Left ventricle myocardium superior (tissue), 1 donor: ENCODE measurements at places on chromosomes 7 and 10. TPM values are rescaled to one million over a fixed set of nuclear protein-coding genes. Genes with fewer than 3 reads are reported as not detected.

The MUC3A gene
- 0.57 TPM for total RNA-seq

The BAMBI gene
- 12.5 TPM for total RNA-seq

The CLDN3 gene
- not detected for total RNA-seq

The STN1 gene
- total RNA-seq: 33.2 TPM

GRCh38 chr7:41028580-41028979 lies 674.3 kb downstream of the INHBA start:
- no peak for DNase-seq

DNA sequence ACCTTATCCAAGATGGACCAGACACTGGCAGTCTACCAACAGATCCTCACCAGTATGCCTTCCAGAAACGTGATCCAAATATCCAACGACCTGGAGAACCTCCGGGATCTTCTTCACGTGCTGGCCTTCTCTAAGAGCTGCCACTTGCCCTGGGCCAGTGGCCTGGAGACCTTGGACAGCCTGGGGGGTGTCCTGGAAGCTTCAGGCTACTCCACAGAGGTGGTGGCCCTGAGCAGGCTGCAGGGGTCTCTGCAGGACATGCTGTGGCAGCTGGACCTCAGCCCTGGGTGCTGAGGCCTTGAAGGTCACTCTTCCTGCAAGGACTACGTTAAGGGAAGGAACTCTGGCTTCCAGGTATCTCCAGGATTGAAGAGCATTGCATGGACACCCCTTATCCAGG lies 13.4 kb downstream of the LEP start:
- no peak for DNase-seq

DNA sequence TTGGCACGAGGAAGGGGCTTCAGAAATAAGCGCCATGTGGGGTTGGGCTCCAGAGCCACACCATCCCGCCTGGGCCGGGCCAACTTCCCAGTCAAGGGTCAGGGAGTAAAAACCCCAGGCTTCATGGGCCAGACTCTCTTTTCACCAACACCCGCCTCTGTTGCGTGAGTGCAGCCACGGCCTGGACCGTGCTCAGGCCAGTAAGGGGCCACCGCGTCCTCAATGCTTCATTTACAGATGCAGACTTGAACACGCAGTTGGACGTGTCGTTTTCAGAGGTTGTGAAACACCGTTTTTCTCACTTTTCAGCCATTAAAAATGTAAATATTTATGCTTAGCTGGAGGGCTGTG lies 161.0 kb downstream of the WDR37 start:
- no peak for DNase-seq

DNA sequence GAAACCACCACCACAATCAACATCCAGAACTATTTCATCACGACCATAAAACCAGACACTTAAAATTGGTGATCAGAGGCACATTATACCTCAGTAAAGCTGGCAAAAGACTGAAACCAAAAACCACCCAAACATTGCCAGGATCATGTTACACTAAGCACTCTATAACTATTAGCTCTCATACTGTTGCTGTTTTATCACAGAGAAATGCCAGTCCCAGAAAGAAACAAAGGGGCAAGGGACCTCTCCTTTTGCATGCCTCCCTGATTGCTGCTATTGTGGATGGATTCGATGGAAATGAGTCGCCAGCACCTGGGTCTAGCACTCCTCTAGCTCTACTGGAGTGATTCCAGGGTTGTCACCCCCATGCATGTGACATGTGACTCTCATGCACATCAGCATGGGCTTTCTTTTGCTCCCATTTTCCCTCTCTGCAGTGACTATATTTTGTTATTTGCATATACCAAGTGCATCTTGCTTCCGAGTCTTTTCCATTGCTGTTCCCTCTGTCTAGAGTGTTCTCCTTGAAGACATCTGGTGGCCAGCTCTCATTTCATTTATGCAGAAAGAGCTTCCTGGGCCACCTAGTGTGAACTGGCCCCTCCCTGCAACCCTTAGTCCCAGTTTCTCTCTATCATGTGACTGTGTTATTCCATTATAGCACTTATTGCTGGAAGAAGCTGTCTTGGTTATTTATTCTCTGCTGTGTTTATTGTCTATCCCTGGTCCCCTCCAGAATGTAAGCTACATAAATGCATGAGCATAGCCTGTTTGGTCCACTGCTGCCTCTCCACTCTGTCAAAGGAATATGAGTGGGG lies 300.6 kb downstream of the PLXNA4 start:
- DNase-seq: no peak

DNA sequence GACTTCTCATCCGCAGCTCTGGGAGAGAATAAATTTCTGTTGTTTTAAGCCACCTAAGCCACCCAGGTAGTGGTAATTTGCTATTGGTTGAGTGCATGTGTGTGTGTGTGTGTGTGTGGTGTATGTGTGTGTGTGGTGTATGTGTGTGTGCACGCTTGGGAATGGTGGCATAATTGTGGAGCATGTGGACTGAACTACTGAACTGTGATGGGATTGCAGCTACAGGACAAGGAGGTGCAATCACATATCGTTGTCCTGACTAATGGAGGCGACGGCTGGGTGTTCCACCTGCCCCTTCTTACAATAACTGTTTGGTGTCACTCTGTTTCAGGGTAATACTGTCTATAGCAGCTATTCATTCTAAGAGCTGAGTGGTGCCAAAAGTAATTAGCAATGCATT lies 448.7 kb upstream of the PFKP start:
- no peak for DNase-seq

DNA sequence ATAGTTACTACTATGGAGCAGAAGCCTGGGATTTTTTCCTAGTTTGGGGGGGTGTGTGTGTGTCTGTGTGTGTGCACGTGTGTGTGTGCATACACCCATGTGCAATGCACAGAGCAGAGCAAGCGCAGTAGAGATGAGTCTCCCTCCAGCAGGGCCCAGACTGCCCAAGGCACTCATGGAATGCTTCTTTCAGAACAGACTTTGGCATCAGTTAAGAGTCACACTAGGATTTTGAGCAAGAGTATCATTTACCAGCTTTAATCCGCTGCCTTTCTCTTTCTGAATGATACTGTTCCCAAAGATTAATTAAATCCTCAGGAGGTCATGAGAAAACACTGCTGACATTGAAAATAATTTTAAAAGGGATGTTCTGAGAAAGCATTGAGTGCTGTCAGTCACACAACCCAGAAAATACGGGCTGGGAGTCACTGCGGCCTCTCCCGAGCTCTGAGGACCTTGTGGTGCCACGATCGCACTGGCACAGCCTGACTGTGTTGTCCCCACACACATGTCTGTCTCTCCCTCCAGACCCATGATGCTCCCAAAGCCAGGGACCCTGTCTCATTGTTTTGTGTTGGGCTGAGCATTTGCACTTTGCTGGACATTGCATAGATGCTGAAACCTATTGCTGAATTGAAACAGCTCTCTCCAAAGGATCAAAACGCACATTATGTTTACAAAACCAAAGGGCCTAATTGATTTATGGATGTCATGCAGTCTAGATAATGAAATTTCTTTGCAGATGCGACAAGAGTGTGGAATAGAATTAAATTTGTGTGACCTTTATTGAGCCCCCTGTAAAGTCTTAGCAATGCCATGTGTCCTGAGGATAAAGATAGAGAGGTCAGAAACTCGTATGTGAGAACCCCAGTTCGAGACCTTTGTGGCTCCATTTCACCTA lies 54.7 kb upstream of the FIGNL1 start:
- no peak for DNase-seq

- no peak for DNase-seq
Measured at GRCh38 chr10:23060918-23061317, 34.5 kb upstream of the MSRB2 start.
